ENCODE measurements at places on chromosomes 12 and 14.

DNA sequence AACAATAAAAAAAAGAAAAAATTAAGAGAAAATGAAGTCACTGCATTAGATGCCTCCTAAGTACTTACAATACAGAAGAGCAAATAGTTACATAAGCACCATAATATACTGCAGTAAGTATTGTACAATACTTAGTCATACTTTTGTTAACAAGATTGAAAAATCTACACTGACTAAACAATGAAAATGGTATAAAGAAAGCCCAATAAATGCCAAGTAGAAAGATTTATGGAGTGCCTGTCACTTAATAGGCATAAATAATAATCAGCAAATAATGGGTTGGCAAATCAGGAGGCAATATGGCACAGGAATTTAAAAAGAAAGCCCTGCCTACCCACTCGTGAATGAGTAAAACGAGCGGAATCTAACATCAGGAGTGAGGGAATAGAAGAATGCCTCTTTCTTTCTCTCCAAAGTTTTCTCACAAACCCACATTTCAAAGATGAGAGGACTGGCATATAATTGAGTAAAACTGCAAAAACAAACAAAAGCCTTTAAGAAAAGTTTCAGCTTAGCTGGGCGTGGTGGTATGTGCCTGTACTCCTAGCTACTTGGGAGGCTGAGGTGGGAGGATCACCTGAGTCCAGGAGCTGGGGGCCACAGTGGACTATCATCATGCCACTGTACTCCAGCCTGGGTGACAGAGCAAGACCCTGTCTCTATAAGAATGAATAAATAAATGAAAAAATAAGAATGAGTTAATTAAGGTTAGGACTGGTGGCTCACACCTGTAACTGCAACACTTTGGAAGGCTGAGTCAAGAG lies 36.1 kb downstream of the CRY1 start:
- DNase-seq, result no peak

DNA sequence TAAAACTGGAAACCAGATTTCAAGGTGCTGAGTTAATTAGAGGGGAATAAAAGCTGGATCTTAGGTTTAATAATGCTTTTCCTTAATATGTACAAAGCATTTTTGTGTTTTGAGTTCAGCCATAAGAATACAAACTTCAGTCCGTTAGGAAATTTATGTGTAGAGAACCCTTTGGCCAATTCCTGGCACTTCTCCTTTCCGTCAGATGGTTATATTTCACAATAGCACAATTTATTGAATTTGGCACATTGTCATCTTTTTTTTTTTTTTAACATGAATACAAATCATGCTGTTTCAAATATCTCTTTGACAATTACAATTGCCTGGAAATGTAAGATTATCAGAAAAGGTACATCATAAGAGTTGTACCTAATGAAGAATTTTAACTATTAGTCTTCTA lies 56.2 kb upstream of the DDHD1 start:
- no peak for DNase-seq

- DNase-seq, result no peak
Observed at GRCh38 chr12:6438345-6438744, 6.4 kb upstream of the CD27 start.

- DNase-seq, result no peak
Observed at GRCh38 chr12:15899282-15899870, 11.8 kb upstream of the DERA start.
